ENCODE measurements at places on chromosomes 13 and 19. TPM values are rescaled to one million over a fixed set of nuclear protein-coding genes. Genes with fewer than 3 reads are reported as not detected.

The CEACAM4 gene
- polyA plus RNA-seq, result not detected

GRCh38 chr13:89610331-89610730 is 1737.2 kb upstream of the MIR17HG start:
- DNase-seq, result peak; percentile 20

- DNase-seq, result no peak
Measured at GRCh38 chr19:46496304-46496703, 637 bp upstream of the PNMA8B start.

DNA sequence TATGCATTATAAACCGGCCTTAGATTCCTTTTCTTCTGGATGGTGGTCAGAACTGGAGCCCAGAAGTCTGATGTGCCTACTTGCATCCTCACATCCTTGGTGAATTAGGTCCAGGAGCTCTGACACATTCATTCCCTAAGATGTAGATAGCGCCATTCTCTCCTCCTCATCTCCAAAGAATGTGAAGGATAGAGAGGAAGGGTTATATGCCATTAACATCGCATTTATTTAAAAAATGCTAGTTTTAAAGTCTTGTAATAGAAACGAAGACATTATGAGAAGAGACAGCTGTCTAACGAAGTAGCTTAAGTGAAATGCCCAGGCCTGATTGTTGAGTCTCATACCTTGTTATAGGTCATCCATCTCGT is 9.7 kb downstream of the MBNL2 start:
- DNase-seq, result no peak

DNA sequence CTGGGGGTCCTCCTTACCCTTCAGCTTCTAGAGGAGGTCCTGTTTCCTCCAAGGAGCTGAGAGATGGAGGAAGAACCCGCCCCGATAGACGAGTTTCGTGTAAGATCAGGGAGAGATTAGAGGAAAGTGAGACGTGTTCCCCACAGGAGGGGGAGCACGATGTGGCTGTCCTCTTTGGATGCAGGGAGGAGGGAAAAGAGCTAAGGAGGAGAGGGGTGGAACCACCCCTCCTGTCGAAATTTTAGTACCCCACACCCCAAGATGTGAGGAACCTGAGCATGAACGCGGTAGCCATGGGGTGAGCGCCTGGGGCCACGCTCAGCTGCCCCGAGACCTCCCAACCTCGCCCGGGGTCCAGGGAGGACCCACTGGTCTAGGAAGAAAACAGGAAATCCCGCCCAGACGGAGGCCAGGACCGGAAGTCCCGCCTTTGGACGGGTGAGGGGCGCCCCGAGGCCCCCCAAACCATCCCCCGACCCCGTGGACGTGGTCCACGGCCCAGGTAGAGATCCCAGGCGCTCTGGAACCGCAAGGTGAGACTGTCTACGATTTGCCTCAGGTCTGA is 1.2 kb downstream of the AKT1S1 start:
- DNase-seq, result peak; percentile 85

DNA sequence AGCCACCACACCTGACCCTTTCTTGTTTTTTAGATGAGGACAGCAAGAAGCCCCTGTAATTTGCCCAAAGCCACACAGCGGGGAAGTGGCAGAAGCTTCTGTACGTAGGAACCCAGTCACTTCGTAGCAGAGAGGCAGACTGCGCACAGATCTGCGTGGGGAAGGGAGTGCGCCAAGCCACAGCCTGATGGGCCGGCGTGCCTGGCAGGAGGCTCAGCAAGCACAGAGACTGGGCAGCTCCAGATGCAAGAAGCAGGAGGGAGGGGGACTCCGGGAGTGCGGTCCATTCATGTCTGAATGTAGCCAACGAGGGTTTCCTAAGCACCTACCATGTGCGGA is 347 bp upstream of the TJP3 start:
- DNase-seq, result no peak

DNA sequence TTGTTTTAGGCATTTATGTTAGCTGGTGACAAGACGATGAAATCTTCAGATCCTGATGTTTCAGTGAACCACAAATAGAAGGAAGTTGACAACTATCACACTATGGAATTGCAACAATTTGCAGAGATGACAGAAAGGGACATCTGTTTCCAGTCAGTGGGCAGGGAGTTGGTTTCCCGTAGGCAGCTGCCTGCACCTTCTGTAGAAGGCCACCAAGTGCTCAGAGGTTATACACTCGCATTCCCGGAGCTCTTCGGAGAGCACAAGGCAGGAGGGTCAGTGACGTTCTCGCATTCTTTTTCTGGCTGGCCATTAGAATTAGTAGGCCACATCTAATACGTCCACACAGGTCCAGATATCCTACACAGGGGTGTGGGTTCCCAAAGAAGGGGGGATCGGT is 129.4 kb downstream of the SHISA2 start:
- peak; percentile 79 for DNase-seq

The DAND5 gene
- 0.22 TPM for polyA plus RNA-seq

The THSD8 gene
- polyA plus RNA-seq, result 3.0 TPM

GRCh38 chr13:86383561-86383960 is 584.3 kb upstream of the SLITRK6 start:
- DNase-seq, result no peak

GRCh38 chr13:107767119-107767518 is 448.2 kb downstream of the LIG4 start:
- DNase-seq, result no peak

DNA sequence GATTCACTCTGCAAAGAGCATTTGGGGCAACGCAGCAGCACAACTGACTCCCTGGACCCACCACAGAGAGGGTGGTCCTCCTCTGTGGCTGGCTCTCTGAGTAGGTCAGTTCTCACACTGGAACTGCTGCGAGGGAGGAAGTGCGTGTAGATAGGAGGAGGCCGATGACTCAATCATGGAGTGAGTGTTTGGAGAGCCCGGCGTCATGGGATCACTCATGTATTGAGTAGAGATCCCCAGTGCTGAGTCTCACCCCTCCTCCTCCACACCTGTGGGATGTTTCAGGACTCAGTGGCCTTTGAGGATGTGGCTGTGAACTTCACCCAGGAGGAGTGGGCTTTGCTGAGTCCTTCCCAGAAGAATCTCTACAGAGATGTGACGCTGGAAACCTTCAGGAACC is 8.9 kb downstream of the ZNF101 start:
- DNase-seq, result no peak

DNA sequence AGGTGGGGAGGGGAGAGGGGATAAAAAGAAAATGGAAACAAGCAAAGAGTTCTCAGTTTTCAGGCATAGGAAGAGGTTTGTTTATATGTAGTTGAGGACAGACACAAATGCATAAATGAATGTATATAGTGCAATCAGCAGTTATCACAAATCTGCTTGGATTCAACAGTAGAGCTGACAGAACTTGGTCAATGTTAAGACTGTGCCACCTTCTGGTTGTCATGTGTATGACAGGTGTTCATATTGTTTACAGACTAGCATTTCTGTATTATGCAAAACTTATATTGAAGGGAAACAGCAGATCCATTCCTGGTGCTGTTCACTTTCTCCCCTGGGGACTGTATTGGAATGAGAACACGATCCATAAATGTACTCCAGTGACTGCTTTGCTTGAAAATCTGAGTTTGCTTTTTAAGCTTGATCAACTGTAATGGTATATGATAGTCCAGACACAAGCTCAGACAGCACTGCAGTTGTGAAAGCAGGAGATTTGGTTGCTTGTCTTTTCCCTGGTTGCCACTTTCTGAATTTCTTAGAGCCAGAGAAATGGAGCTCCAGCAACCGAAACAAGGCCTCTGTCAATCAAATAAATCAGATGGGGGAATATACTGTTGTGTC is 319.5 kb upstream of the OBI1 start:
- DNase-seq, result peak; percentile 73

DNA sequence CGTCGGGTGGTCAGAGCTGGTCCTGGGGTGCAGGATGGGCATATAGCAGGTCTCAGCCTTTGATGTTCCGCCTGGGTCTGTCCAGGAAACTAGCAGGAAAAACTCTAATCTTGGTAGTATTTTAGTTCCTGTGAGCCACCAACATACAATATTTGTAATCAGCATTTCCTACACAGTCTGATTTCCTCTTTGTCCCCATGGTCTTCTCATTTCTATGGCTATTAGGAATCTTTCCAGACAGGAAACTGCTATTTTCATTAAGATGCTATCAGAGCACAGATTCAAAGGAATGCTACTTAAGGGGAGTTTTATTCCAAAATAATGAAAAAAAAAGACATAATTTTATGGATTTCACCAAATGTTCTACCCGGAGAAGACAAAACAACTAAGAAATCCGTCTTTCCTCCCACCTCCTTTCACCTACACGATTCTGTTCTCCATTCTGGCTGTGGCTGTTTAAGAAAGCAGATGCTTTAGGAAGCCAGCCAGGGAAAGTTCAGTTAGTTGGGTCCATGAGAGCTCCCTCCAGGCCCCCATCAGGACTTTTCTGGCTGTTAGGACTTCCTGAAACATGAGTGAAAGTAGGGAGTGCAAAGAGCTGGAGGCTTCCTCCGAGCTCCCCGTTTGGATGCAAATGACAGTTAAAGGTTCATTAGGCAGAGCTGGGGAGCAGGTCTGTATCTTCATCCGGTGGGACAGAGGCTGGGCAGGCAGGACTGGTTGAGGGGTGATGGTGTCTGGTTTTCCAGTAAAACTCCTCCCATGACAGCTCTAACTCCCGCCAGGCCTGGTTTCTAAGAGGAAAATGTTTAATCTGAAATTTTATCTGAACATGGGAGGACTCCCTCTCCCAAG is 36.3 kb downstream of the SHISA2 start:
- DNase-seq, result peak; percentile 94

The CGB2 gene
- polyA plus RNA-seq, result not detected

The CKAP2 gene
- polyA plus RNA-seq, result 37.6 TPM

The BBC3 gene
- 3.1 TPM for polyA plus RNA-seq

DNA sequence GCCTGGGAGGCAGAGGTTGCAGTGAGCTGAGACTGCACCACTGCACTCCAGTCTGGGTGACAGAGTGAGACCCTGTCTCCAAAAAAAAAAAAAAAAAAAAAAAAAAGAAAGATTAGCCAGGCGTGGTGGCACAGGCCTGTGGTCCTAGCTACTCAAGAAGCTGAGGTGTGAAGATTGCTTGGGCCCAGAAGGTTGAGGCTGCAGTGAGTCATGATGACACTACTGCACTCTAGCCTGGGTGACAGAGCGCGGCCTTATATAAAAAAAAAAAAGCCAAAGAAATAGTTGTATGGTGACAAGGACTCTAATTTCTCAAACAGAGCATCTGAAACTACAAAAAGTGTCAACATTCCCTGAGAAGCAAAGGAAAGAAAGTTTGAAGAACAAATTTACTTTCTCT is 3.4 kb downstream of the PBX4 start:
- DNase-seq, result no peak

GRCh38 chr19:41707502-41707812 is 969 bp upstream of the CEACAM5 start:
- DNase-seq, result no peak

- peak; percentile 6 for DNase-seq
Measured at GRCh38 chr19:13209484-13210338, 59.5 kb downstream of the IER2 start.

DNA sequence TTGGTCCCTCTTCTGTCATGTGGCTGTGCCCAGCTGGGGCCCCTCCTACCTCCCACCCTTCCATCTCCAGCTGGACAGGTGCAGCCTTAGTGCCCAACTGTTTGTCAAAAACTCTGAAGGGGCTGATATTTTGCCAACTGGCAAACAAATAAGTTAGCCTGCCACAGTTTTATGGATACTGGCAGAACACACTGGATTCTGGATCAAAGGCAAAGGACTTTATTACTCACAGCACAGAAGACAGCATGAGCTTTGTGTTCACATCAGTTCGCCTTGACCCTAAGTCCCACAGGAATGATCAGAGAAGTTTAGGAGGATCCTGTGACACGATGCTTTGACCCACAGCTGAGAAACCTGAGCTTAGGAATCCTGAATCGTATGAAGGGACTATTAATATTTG is 16.4 kb downstream of the KLK2 start:
- peak; percentile 19 for DNase-seq

GRCh38 chr19:57088133-57088532 is 31.7 kb upstream of the USP29 start:
- no peak for DNase-seq

DNA sequence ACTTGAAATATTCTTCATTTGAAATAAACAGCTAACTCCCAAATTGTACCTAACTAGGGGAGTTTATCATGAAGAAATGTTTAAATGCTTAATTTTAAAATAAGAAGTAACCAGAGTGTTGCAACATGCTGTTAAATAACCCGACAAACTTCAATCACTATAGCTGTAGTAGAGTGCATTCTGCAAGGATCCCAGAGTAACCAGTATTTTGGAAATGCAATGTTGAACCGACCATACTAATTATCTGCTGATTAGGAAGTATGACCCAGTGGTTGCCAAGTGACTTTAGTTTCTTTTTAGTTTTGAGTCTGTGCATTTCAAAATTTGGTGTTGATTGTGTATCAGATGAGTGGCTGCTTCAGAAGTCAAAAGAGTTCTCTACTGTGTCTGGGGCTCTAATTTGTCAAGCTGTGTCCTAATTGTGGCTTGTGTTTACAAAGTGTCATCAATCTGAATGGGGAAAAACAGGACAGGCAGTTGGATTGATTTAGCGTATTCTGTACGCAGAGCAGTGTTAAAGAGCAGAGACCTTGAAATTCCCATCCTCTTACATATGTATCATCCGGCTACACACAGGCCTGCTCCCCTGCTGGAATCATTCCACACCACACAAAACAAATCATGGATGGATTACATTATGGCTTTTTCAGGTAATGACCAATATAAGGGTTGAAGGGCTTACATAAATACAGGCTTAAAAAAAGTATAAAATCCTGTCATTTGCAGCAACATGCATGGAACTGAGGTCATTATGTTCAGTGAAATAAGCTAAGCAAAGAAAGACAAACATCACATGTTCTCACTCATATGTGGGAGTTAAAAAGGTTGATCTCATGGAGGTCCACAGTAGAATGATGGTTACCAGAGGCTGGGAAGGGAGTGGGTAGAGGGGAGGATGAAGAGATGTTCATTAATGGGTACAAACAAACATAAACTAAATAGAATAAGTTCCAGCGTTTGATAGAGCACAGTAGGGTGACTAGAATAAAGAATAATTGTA is 351.5 kb downstream of the KLF12 start:
- DNase-seq, result no peak

The LINGO3 gene
- polyA plus RNA-seq, result 0.07 TPM

The ZNF582 gene
- polyA plus RNA-seq, result 4.9 TPM

- DNase-seq, result no peak
Measured at GRCh38 chr13:111153977-111154332, 38.8 kb downstream of the ARHGEF7 start.
